Non-pigmented ciliary epithelial cell (primary cell): ENCODE measurements at places on chromosomes 16 and 17.

DNA sequence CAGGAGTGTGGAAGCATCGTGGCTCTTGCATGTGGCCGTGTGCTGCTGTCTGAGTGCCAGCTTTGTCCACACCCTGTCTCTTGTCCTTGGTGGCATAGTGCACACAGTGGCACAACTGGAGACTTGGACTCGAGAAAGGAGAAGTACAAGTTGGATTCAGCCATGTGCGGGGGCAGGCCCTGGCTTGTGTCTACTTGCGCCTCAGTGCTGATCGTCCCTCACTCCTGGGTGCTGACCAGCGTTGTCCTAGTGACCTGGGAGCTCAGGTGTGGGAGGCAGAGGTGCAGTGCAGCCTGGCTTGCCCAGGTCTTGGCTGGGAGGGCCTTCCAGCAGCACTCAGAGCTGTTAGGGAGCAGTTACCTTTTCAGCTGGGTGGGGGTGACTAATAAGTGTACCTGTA is 20.6 kb downstream of the MPRIP start:
- DNase-seq: no peak

DNA sequence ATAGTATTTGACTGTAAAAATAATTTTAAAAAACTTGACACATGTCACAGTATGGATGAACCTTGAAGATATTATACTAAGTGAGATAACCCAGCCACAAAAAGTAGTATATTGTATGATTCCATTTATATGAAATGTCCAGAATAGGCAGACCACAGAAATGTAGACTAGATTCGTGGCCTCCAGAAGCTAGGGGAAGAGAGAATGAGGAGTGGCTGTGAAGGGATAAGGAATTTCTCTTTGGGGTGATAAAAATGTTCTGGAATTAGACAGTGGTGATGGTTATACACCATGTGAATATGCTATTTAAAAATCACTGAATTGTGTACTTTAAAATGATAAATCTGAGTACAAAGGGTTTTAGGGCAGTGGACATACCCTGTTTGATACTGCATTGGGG is 253.1 kb upstream of the DYNLRB2 start:
- no peak for DNase-seq

DNA sequence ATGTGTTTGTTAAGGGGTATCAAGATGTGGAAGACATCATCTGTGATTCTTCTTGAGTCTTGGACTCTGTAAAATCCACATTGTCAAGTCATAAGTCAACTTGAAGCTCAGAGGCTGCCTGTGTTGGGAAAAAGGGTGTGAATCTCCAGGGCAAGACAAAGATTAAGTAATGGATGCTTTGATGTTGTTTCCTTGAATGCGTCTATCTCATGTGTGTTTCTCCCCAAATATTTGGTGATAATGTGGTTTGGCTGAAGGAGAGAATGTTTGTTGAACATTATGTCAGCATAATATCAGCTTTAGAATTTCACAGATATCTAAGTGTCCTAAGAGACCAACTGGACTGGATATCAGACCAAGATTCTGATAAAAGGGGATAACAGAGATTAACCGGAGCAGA is 24.1 kb upstream of the KCNJ16 start:
- DNase-seq: no peak

GRCh38 chr16:35570946-35571345 is 2111.5 kb downstream of the TP53TG3F start:
- DNase-seq: no peak

GRCh38 chr16:69794486-69794885 is 32.4 kb downstream of the WWP2 start:
- no peak for DNase-seq

DNA sequence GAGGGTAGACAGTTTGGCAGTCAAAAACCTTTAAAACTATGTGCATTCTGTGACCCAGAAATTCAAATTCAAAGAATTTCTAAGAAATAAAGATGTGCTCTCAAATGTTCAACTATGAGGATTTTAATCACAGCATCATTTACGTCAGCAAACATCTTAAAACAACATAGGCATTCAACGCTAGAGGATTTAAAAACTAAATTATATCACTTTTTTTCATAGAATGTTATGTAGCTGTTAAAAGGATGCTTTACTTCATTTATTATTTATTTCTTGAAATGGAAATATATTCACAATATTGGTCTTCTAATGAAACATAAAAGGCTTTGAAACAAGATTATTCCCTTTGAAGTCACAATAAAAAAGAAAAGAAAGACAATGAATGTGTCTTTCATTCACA is 3.6 kb downstream of the GLP2R start:
- no peak for DNase-seq

DNA sequence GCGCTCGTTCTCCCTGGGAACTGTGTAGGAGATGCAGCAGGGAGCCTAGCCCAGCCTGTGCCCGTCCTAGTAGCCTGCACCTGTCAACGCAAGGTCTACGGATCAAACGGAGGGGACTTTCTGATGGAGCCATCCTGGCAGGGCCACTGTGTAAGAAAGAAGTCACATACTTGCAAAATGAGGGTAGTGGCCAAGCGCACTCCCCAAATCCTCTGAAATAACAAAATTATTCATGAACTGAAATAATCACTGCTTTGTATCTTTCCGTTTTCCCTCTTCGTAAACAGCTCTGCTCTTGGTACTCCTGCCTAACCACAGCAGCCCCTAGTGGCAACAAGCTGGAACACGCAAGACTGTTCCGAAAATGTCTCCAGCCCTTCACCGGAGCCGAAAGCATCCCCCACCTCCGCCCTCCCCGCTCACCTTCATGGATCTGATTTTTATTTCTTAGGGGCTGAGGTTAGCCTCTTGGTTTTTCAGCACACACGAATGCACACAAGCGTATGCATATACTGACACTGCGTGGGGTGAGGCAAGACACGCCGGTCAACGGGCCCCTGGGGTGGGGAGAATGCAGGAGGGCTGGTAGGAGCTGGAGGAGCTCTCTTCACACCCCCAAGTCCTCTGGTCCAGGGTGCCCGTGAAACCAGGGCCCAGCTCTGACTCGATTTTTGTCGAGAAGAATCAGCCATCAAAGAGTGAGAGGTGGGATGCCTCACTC is 100.8 kb downstream of the ABCC12 start:
- DNase-seq: peak; percentile 35

DNA sequence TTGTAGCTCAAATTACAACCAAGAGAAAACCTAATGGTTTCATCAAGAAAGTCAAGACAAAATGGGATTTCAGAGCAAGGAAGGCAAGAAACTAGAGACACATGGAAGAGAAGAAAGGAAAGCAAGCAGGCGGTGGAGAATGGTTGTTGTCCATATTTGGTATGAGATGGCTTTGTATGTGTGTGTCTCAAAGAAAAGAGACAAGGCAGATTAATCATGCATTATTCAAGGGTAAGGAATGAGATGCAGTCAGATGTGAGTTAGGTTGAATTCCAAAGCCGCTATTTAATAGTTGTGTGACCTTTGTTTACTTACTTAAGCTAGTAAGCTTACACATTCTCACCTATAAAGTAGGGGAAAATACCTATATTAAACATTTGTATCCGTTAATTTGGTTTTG is 1029.6 kb downstream of the CDH11 start:
- peak; percentile 74 for DNase-seq

GRCh38 chr16:73384506-73385089 is 336.7 kb upstream of the ZFHX3 start:
- DNase-seq: no peak

DNA sequence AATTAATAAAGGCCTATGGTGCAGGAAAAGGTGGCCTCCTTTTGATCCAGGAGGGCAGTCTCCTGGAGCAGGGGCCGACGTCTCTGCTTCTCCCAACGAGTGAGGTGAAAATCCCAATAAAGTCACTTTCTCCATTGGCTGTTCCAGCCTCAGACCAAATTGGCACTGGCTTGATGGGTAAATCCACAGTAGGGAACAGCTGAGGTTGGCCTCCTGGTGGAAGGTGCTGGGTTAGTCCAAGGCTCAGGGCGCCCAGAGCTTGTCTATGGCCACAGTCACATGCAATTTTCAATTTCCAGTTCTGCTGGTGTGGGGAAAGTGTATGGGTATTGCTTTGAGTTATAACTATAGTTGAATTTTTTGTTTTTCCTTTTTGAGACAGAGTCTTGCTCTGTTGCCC is 79.0 kb downstream of the NETO2 start:
- no peak for DNase-seq

GRCh38 chr16:75116081-75116910 is at the start of gene LDHD:
Gene LDHD (minus strand): TSS chr16:75116780. CDS start chr16:75116720, 60 bp downstream.
- no peak for DNase-seq

DNA sequence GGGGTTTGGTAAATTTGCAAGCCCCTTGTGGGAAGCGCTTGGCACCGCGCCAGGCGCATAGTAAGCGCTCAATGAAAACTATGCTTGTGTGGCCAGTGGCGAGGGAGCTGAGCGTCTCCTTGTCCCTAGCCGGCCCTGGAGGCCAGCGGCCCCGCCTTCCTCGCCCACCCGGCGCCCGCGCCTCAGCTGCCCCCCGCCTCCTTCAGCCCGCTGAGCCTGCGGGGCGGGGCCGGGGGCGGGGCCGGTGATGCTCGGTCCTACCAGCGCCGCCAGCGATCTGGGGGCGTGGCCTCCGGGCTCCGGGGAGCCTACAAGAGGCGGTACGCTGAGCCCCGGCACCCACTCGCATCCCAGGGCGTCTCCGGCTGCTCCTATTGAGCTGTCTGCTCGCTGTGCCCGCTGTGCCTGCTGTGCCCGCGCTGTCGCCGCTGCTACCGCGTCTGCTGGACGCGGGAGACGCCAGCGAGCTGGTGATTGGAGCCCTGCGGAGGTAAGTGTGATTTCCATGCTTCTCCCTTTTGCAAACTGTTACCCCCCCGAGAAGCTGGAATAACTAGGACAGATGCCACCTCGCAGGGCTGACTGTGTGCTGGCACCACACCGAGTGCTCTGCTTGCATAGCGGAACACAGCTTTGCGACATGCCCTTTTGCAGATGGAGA is at the start of gene CRISPLD2:
Gene CRISPLD2, plus strand, starts transcription at position 342 of the 661 bp plus-strand sequence. CDS start 18,511 bp downstream, outside the sequence.
- no peak for DNase-seq

- no peak for DNase-seq
Observed at GRCh38 chr16:53913920-53914319, 210.0 kb downstream of the FTO start.

- no peak for DNase-seq
Observed at GRCh38 chr17:62692159-62692651, 64.7 kb downstream of the MRC2 start.

- DNase-seq: no peak
Observed at GRCh38 chr16:88907768-88908167, 41.3 kb upstream of the PABPN1L start.

- DNase-seq: no peak
Observed at GRCh38 chr17:75876190-75876937, 2.0 kb downstream of the TRIM47 start.

DNA sequence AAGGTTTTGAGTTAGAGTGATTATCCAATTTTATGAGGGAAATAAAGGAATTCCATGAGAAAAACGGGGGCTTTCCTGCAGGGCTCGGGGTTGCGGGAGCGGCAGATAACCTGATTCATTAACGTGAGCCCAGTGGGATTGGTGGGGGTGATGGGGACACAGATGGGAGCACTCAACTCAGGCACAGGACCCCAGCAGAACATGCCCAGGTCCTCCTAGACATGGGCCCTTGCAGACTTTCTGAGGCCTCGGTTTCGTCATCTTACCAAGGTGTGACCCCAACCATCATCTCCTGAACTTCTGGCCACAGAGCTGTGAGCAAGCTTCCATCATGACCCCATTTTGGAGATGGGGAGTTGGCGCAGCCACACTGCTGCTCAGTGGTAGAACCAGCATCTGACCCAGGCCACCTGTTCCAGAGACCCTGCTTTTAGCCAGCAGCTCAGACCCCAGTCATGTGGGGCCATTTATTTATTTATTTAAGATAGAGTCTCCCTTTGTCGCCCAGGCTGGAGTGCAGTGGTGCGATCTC is 22.3 kb downstream of the CARHSP1 start:
- no peak for DNase-seq

GRCh38 chr16:58656899-58657298 is 27.3 kb upstream of the CNOT1 start:
- no peak for DNase-seq

GRCh38 chr17:39674702-39675389 is 6.6 kb downstream of the PNMT start:
- DNase-seq: no peak

GRCh38 chr16:16073891-16074881 is 124.8 kb downstream of the ABCC1 start:
- DNase-seq: peak; percentile 77

GRCh38 chr17:28030386-28030785 is 12.1 kb upstream of the NLK start:
- DNase-seq: no peak

DNA sequence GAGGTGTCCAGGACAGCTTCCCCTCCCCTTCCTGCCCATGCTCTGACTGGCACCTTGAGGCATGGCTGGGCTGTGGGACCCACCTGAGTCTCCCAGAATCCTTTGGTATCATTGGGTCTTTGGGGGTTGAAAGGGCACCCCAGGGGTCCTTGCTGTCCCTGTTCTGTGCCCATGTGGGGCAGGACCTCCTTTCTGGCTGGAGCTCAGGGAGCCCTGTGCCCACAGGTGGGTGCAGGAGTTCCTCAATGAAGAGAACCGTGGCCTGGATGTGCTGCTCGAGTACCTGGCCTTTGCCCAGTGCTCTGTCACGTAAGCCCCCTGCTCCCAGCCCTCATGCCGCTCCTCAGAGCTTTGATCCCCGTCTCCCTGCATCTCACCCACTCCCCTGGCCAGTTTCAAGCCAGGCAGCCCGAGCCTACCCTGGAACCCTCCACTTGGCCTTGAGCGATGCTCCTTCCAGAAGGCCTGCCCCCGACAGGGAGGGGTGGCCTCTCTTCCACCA is 11.8 kb downstream of the FMNL1 start:
- no peak for DNase-seq
